ENCODE measurements at places on chromosomes 11 and 22.
A peak's percentile ranks its signal among the peaks of the same experiment; 100 is the strongest.

DNA sequence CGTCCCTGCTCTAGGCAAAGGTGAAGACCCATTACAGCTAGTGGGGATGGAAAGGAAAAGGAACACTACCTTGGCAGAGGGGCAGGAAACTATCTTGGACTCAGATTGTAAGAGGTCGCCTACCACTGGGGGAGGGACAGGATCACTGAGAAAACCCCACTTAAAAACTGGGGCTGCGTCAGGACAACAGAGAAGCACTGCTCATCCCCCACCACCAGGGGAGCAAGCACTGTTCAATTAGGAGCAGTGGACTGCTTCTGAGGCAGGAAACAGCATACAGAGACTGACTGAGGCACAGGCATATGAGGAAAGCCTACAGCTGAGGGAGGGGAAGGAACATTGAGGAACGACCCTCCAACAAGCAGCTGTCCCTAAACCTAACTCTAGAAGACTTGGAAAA lies 20.8 kb upstream of the DLAT start:
- DNase-seq, result peak; percentile 62

- DNase-seq, result peak; percentile 36
Measured at GRCh38 chr11:113578033-113578380, 102.8 kb upstream of the DRD2 start.

DNA sequence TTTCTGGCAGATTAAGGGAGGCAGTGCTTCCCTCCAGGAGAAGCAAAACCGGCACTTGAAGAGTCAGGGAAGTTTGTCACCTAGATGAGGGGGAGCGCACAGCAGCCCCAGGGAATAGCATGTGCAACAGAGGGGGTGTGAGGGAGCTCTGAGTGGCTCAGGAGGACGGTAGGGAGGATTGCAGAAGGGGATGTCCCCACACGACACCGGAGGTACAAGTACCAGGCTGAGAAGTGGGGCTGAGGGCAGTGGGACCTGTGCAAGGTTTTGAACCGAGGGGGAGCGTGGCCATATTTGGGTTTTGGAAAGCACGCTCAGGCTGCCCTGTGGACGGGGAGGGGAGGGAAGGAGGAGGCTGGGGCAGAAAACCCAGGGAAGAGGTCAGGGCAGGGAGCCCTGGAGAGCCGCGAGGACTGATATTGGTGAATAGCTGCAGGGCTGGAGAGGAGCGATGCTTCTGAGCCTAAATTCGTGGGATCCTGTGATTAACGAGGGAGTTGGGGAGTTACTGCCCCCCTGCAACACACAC lies 17.9 kb upstream of the TMPRSS6 start:
- DNase-seq, result no peak

DNA sequence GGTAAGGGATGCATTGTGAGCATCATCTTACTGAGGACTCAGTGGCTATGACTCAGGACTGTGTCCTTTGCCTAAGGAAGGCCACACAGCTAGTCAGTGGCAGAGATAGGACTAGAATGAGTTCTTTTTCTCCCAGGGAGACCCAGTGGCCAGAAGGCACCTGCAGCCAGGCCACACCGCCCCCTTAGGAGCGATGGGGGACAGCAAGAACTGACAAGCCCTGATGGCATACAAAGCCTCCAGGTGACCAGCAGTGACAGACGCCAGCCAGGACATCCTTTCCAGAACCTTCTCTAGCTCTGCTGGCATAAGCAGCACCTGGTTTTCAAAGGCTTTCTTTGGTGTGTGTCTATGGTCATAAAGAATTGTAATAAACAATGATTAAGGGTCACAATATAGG lies 240.1 kb downstream of the ST3GAL4 start:
- no peak for DNase-seq

DNA sequence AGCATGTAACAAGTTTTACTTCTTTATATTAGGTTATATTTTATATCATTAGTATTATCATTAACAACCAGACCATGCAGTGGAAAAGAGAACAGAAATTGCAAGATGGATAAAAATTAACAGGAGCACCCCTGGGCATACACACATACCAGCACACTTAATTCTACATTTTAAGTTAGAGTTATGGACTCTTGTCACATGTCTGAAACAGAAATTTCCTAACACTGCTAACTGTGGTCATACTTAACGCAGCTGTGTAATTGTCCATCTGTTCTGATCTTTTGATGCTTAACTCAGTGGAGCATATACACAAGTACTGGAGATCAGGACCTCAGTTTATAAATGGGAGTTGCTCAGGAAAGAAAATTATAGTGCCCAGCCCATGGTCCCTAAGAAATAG lies 358 bp downstream of the OR52H1 start:
- DNase-seq, result no peak

- DNase-seq, result no peak
Measured at GRCh38 chr22:33112580-33112979, 54.4 kb upstream of the SYN3 start.
